ENCODE measurements at places on chromosomes 13 and 19.

DNA sequence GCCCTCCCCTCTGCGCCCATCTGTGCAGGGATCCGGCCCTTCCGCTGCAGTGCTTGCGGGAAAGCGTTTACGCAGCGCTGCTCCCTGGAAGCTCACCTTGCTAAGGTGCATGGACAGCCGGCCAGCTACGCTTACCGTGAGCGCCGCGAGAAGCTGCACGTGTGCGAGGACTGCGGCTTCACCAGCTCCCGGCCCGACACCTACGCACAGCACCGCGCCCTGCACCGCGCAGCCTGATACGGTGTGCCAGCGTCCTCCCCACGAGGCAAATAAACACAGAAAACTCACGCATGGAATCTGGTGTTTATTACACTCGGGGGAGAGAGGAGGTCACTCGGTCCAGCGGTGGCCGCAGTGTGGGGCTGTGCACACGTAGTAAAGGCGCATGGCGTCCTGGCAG is 1.2 kb downstream of the POLR2I start:
- no peak for DNase-seq

DNA sequence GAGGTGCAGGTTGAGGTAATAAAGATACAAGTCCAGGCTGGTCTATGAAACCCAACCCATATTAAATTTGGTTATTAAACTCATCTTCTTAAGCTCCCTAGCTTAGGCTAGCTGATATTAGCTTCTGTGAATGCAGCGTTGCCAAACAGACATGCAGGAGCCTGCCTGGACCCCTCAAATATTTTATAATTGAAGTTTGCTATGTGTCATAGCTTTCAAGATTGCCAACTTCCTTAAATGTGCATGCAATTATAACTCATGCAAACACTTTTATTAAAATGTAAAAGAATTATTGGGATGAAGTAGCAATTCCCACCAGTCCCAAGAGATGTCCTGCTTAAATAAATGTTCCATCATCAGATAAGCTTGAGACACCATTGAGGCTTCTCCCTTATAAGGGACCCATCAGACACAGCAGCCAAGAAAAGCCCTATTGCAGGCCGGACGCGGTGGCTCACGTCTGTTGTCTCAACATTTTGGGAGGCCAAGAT is 51.3 kb downstream of the MBNL2 start:
- no peak for DNase-seq

GRCh38 chr13:46569456-46569855 is 16.5 kb downstream of the LRCH1 start:
- no peak for DNase-seq

GRCh38 chr13:29434217-29434945 is 161.1 kb downstream of the SLC7A1 start:
- DNase-seq: no peak

- DNase-seq: no peak
Measured at GRCh38 chr19:10395003-10395402, 8.3 kb downstream of the CDC37 start.

- no peak for DNase-seq
Measured at GRCh38 chr19:34375598-34375997, 10.6 kb downstream of the GPI start.

DNA sequence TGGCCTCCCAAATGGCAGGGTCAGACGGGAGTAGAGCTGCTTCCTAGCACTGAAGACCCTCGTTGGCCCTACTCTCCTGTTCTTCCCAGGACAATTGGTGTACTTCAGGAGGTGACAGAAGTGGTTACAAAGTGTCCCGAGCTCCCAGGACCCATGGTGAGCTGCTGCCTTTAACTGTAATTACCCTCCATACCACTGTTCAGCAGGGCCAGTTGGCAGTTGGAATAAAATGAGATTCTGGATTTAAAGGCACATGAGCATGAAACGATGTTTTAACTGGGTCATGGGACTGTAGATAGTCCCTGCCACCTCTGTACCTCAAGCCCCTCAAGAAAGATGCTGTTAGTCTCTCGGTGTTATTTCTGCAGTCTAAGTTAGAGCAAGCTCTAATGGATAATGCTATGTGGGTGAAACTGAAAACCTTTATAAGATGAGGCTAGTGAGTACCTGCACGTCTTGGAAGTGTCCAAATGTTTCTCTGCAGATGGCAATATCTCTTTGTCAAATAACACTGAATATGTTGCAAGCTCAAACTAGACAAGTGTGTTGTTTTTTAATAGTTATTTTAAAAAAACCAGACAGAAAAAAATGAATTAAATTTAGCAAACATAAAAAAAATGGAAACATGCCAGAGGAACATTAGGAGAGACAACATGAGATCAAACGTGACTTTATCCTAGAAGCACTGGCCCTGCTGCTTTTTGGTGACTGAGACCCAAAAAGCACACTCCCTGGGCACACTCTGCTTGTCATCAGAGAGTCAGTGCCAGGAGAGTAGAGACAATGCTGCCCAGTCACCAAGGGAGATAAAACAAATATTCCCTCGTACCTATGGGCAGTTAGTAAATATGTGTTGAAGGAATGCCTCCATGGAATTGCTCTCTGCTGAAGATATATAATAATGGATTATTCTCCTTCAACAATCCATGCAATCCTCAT is 266.3 kb downstream of the LMO7 start:
- DNase-seq: no peak

DNA sequence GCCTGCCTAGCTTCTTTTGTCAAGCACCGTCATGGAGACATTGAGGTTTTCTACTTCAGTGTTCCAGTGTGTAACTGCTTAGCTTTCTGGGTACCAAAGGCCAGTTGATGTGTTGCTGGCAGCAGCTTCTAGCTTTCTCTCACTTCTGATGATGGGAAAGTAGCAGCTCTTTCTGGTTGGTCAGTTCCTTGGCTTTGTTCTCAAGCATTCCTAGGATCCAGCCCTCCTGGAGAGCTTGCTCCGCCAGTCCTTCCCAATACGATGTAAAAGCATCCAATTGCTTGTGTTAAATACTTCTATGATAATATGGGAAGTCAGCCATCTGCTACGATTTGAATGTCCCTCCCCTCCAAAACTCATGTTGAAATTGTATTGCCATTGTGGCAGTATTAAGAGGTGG is 182.8 kb downstream of the UGGT2 start:
- no peak for DNase-seq

DNA sequence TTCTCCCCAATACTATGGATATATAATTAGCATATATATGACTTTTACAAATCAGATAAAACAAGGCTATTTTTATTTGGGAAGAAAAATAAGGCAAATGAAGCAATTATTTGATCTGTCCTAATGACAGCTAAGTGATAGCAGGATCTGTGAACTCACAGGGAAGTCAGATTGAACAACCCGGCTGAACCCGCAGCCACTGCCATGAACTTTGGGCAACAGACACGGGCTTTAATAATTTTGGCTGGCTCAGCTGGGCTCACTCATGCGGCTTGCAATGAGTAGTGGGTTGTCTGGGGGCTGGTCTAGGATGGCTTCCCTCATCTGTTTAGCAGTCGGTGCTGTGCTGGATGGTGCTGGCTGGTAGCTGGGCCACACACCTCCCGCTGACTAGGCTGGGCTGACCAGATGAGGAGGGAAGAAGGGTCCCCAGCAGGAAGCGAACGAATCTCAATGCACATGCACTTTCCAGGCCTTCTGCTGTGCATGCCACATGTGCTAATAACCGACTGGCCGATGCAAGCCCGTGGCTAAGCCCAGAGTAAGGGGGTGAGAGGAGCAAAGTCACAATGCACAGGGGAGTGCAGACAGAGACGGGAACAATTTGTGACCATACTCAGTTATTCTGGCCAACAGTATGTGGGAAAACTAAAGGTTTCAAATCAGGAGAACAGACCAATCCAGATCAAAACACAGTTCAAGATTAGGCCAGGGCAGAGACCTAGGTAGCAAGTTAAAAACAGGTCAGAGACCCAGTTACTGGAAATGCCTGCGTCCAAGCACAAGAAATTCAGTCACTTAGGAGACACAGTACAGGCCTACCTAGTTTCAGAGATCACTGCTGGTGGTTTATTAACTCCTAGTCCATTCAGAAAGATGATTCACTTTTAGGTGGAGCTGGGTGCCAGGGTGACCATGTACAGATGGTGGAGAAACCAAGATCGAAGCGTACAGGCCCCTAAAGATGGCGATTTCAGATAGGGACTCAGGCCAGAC is 22.3 kb downstream of the CRYL1 start:
- DNase-seq: no peak

- no peak for DNase-seq
Measured at GRCh38 chr19:55544776-55545439, 435 bp downstream of the SBK3 start.

- no peak for DNase-seq
Measured at GRCh38 chr19:16026131-16026530, 50.2 kb upstream of the TPM4 start.

GRCh38 chr13:36715841-36716240 is 42.0 kb downstream of the SERTM1 start:
- DNase-seq: no peak

DNA sequence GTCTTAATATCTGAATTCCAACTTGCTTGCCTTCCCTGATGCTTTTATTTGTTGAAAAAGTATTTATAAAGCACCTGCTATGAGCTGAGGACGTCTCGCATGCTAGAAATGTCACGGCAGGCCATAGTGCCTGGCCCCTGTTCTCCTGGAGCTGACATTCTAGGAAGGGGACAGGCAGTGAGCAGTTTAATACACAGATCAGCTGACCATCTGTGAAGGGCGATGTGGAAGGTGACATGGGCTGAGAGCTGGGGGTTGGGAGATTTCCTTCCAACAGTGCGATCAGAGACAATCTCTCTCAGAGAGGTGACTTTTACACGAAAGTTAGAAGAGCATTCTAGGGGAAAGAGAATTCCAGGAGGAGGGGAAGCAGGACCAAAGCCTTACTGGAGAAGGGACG is 153.2 kb downstream of the ZNF536 start:
- no peak for DNase-seq

- no peak for DNase-seq
Measured at GRCh38 chr13:26571518-26571917, 14.0 kb downstream of the WASF3 start.

- DNase-seq: no peak
Measured at GRCh38 chr13:67769063-67769986, 539.2 kb upstream of the PCDH9 start.

DNA sequence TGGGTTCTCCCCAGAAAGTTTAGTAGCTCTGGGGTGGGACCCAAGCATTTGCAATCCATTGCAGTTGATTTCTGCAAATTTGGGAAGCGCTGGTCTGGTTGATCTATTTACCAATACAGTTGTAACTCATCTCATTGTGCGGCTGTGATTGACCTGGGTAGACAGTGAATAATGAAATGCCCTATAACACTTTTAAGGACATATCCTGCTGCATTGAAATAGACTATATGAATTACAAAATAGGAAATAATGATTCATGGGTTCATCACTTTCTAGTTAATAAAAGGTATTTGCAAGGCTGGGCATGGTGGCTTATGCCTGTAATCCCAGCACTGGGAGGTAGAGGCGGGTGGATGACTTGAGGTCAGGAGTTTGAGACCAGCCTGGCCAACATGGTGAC is 59.0 kb upstream of the FARP1 start:
- DNase-seq: no peak

GRCh38 chr19:42208612-42209011 is 8.9 kb downstream of the DEDD2 start:
- DNase-seq: no peak

- DNase-seq: peak; percentile 25
Measured at GRCh38 chr13:29925457-29926097, 75.2 kb upstream of the UBL3 start.

DNA sequence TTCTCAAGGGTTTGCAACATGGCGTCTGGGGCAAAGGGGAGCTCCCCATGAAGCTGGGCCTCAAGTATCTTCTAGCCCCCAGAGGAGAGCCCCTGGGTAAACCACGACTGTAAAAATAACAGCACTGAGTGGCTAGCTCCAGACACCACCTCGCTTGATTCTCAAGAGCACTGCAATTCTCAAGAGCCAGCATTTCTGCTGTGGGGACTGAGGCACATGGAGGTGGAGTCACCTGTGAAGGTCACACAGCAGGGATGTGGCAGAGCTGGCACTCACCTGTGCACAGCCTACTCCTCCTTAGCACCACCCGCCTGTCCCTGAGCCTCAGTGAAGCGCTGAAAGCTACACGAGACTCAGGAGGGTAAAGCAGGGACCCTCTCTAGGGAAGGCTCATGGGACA is 20.7 kb upstream of the CCNP start:
- DNase-seq: no peak

DNA sequence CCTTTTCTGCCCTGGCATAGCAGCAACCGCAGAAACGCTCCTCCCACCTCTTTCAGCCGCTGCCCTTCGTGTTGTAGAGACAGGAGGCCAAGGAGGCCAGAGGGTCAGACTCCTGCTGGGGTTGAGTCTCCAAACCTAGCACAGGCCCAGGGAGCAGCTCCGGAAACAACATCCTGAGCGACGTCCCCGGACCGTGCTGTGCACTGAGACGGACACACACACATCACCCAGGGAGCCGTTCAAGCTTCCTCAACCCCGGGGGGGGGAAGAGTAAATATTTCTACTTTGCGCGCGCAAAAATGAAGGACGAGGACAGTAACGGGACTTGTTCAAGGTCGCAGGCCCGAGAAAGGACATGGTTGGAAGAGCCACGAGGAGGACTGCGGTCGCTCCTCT is 657 bp downstream of the ZNF550 start:
- no peak for DNase-seq

GRCh38 chr19:14114854-14115253 is 2.7 kb downstream of the PRKACA start:
- no peak for DNase-seq

DNA sequence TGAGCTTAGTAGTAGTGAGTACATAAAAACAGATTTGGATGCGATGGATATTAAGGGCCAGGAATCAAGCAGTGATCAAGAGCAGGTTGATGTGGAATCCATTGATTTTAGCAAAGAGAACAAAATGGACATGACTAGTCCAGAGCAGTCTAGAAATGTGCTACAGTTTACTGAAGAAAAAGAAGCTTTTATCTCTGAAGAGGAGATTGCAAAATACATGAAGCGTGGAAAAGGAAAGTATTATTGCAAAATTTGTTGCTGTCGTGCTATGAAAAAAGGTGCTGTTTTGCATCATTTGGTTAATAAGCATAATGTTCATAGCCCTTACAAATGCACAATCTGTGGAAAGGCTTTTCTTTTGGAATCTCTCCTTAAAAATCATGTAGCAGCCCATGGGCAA is 11.4 kb downstream of the CHAMP1 start:
- no peak for DNase-seq

All from midbrain (tissue), 1 donor.